ENCODE measurements at places on chromosomes 1 and 21.

- no peak for DNase-seq
These were observed 18.6 kb upstream of the HSPG2 start for GRCh38 chr1:21955501-21956281.

DNA sequence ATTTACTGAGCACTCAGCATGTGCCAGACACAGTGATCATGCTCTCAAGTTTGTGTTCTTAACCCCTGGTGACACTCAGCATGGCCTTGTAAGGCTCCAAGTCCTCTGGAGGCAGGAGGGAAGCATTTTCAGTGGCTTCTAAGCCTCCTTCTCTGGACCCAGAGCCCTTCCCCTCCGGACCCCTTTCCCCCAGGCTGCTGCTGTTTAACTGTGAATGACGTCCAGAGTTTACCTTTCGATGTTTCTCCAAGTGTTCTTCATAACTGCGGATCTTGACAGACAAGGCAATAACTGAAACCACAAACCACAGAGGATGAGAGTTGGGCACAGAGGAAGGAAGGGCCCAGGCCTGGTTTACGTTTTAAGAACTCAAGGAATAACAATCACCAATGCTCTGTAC lies 6.5 kb downstream of the MRPS15 start:
- no peak for DNase-seq

DNA sequence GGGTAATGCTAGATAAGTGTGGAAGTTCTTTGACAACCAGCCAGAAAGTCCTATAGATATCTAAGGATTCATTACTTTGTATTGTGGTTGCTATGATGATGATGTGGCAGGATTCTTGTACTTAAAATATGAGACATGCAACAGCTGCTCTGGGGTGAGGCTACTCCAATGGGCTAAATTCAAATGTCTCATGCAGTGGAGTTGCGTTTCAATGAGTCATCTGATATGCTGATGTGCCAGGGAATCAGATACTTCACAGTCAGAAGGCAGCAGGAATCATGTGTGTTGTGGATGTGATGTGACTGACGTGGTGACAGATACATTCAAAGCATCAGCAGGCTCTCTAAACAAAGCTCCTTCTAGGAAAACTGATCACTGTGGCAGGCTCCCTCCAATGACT lies 66.5 kb downstream of the TSEN15 start:
- DNase-seq, result no peak

- no peak for DNase-seq
These were observed 2.3 kb downstream of the RPF1 start for GRCh38 chr1:84481317-84481716.

DNA sequence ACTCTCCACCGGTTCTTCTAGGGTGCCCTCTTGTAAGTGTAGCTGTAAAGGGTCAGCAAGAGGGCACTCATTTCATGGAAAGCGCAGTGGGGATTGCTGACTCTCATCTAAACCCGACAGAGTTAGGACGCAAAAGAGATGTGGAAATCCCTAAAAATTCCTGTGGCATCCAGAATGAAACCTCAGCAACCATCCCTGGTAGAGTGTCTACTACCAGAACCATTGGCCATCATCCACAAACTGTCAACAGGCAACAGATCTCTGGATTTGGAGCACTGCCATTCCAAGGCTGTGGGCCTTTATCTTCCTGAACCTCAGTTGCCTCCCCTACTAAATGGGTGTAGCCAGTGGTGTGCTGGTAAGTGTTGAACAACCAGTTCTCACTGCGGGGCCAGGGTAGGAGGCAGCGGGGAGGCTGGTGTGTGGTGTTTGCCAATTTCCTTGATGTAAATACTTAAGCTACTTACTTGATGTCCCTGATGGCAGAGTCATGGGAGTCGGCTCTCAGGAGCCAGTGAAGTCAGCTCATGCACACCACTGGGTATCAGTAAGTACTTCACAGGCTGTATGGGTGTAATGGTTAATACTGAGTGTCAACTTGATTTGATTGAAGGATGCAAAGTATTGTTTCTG lies 195.8 kb downstream of the KAZN start:
- DNase-seq, result no peak

- DNase-seq, result no peak
These were observed 1.6 kb upstream of the SH3BGRL3 start for GRCh38 chr1:26278303-26278702.

GRCh38 chr1:57411262-57411661 lies 12.6 kb downstream of the DAB1 start:
- DNase-seq, result no peak
